ENCODE measurements at places on chromosomes 3 and 15. TPM values are rescaled to one million over a fixed set of nuclear protein-coding genes. Genes with fewer than 3 reads are reported as not detected.
A peak's percentile ranks its signal among the peaks of the same experiment; 100 is the strongest.

OR4F6 gene
- not detected for polyA plus RNA-seq

DNA sequence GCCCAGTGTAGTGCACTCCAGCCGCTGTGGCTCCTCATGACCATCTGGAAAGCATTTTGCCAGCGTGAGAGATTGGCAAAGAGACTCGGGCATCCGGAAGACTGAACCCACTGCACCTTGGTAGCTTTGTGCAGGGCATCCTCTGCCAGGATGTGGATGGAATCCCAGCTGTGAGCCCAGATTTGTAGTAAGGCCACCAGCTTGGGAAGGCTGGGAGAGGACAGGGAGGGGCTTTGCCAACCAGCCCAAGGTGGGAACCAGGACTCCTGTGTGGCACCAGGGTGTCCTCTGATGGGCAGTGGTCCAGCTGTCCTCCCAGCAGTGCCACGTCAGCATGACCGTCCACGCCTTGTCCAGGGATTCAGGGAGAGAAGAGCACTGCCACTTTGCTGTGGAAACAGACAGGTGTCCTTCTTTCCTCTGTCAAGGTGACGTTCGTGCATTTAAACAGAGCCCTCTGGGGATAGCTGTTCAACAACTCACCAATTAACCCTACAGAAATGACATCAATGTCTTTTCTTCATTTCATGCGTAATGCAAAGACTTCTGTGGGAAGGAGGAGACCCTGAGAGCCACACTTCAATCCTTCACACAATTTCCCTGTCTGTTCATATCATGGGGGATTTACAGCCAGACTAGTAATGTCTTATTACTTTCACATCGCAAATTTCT, 19.1 kb downstream of the KLF15 start:
- H3K4me3 ChIP-seq = no peak overlapping the region
- no peak for DNase-seq
- no peaks in the 10 kb centered on the region for H3K36me3 ChIP-seq
- no peaks in the 10 kb centered on the region for H3K27me3 ChIP-seq
- no peak overlapping the region for H3K27ac ChIP-seq
- H3K4me1 ChIP-seq = no peaks in the 10 kb centered on the region

- H3K27ac ChIP-seq = no peak overlapping the region
- no peak for DNase-seq
- no peaks in the 10 kb centered on the region for H3K36me3 ChIP-seq
- no peaks in the 10 kb centered on the region for H3K27me3 ChIP-seq
- no peaks in the 10 kb centered on the region for H3K4me1 ChIP-seq
These were observed 49.4 kb upstream of the HES1 start for GRCh38 chr3:194086388-194087075.

GRIP2 gene
- polyA plus RNA-seq = not detected

GRCh38 chr3:42780892-42781700, 8.0 kb upstream of the CCDC13 start:
- H3K27me3 ChIP-seq = no peaks in the 10 kb centered on the region
- H3K4me3 ChIP-seq = no peak overlapping the region
- no peaks in the 10 kb centered on the region for H3K4me1 ChIP-seq
- no peaks in the 10 kb centered on the region for H3K36me3 ChIP-seq
- DNase-seq = no peak

DNA sequence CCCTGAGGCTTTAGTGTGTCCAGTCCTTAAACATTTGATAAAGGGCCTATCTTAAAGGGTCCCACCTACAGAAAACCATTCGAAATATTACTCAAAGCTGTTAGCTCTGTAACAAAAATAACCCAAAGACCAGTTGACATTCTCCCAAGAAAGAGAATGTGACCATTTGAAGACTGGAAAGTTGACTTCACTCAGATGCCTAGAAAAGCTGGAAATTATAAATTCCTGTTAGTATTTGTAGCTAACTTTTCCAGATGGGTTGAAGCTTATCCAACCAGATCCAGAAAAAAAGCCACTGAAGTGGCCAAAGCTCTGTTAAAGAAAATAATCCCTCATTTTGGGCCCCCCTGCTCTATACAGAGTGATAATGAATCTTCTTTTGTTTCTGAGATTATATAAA, 408.4 kb downstream of the PLOD2 start:
- no peak overlapping the region for H3K27ac ChIP-seq
- H3K4me3 ChIP-seq = no peak overlapping the region
- H3K4me1 ChIP-seq = no peaks in the 10 kb centered on the region
- no peaks in the 10 kb centered on the region for H3K27me3 ChIP-seq

DNA sequence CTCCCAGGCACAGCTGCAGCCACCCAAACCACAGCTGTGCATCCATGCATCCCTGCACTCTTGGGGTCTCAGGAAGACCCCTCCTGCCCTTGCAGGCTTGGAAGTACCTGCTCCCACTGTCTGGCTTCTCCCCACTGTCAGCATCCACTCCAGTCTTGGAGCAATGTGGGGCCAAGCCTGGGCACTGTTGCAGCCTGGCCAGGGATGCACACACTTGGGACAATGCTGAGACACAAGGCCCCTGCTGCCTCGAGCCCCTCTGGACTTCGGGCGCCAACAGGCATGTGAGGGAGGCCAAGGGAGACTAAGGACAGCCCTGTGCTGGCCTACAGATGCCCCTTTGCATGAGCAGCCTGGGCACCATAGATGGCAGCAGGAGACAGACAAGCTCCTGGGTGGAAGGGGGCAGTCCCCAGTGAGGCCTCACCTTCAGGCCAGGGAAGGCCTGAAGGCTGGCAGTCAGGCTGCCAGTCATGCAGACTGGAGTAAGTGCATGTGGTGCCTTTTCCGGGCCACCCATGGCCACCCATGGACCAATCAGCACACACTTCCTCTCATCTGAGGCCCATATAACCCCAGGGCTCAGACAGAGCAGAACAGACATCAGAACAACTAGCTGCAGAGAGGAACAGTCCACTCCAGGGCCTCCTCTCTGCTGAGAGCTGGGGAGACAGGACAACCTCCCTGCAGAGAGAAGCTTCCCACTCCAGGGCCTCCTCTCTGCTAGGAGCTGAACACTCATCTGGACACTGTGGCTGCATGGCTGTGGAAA, 219.0 kb downstream of the VGLL3 start:
- no peak overlapping the region for H3K4me3 ChIP-seq
- H3K4me1 ChIP-seq = no peaks in the 10 kb centered on the region
- no peak overlapping the region for H3K27ac ChIP-seq
- H3K36me3 ChIP-seq = no peaks in the 10 kb centered on the region
- H3K27me3 ChIP-seq = no peaks in the 10 kb centered on the region

DNA sequence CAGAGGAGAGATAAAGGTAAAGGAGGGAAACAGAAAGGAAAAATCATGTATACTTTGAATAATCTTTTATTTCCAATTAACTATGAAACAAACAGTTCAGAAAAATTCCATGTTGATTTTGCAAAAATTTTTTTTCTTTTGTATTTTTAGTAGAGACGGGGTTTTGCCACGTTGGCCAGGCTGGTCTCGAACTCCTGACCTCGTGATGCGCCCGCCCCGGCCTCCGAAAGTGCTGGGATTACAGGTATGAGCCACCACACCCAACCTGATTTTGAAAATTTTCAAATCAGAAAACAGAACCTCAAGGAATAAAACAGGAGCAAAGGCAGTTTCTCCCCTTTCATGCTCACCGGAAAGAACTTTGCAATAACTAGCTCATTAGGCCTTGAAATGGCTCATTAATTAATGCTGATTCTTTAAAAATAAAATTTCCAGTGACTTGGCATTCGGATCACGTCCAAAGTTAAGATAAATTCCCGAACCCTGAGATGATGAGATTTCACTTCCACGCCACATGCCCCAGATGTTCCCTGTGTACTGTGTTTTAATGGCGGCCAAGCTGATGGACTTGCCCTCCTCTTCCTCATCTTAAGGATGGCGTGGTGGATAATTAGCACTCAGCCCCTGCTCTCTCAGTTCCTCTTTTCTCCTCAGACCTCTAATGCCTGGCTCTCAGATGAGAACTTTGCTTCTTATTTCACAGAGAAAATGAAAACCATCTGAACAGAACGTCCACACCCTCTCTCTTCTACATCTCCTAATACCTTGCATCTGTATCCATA, 10.8 kb downstream of the BCL2L10 start:
- no peaks in the 10 kb centered on the region for H3K4me1 ChIP-seq
- no peak overlapping the region for H3K4me3 ChIP-seq
- no peaks in the 10 kb centered on the region for H3K36me3 ChIP-seq
- H3K27ac ChIP-seq = no peak overlapping the region

DNA sequence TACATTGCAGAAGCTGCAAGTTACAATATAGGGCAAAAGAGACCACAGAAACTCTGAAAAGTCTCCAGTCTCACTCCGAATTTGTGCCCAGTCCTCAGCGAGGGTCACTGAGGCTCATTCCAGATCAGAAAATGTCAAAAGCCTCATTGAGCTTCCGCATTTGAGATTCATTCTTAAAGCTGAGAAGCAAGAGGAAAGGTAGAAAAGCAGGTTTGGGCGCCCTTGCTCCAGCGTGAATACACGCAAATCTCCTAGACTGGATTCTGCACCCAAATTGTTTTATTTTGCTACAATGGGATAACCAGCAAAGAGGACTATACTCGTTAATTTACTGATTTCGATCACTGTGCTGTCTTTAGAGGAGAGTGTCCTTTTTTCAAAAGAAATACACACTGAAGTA, 212.2 kb downstream of the STT3B start:
- no peak overlapping the region for H3K4me3 ChIP-seq
- DNase-seq = no peak
- H3K36me3 ChIP-seq = no peaks in the 10 kb centered on the region
- no peak overlapping the region for H3K27ac ChIP-seq
- H3K4me1 ChIP-seq = no peaks in the 10 kb centered on the region

DNA sequence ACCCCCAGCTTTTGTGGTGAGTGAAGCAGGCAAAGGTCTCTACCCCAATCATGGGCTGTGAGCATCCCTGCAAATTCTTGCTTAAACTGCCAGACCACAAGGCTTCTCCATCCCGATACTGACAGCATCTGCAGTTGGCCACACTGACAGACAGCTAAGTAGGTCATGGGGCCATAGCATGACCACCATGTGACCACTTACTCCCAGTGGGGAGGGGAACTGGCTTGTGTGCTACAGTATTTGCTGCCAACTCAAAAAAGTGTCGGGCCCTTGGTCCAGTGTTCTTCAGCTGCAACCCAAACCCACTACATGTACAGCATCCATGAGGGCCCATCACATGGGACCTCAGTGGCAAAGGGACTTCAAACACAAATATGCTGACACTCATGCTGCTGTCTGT, 103.4 kb downstream of the SEC22A start:
- no peaks in the 10 kb centered on the region for H3K4me1 ChIP-seq
- H3K27me3 ChIP-seq = no peaks in the 10 kb centered on the region
- no peak for DNase-seq
- no peak overlapping the region for H3K27ac ChIP-seq

CHRD gene
- not detected for polyA plus RNA-seq

- no peak for DNase-seq
- no peak overlapping the region for H3K27ac ChIP-seq
- H3K36me3 ChIP-seq = no peaks in the 10 kb centered on the region
- no peak overlapping the region for H3K4me3 ChIP-seq
These were observed 95.7 kb downstream of the DLG1 start for GRCh38 chr3:197202694-197203093.

TM4SF18 gene
- not detected for polyA plus RNA-seq

DNA sequence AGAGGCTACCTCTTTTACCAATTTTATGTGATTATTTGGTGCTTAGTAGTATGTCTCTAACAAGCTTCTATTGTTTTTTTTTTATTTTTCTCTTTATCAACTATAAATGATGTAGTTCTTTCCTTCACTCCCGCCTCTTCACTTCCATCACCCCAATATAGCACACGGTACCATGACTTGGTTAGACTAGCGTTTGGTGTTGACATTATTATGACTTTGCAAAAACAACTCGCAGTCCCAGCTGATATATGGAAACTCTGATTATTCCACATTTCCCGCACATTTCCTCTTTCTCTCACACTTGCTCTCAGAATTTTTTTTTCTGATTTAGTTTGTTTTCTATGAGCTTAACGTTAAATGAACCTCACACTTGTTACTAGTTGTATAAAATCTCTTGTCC, 162.2 kb downstream of the GREM1 start:
- no peak overlapping the region for H3K27ac ChIP-seq
- no peaks in the 10 kb centered on the region for H3K27me3 ChIP-seq
- no peaks in the 10 kb centered on the region for H3K36me3 ChIP-seq
- H3K4me1 ChIP-seq = no peaks in the 10 kb centered on the region

DNA sequence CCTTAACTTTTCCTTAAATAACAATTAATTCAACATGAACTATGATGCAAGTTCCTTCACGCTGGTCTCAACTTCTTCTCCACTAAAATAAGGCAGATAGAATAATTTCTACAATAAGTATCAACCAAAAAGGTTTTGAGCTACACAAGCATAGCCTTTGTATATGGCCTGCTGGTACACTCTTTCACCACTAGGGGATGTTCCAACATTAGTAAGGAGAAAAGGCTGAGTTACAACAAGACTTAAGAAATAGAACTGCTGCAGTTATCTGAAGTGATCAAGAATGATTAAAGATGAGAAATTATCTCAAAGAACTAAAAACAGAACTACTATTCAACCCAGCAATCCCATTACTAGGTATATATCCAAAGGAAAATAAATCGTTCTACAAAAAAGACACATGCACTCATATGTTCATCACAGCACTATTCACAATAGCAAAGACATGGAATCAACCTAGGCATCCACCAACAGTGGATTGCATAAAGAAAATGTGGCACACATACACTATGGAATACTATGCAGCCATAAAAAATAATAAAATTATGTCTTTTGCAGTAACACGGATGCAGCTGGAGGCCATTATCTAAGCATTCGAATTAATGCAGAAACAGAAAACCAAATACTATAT, 14.4 kb downstream of the ATP13A3 start:
- no peaks in the 10 kb centered on the region for H3K27me3 ChIP-seq
- peaks cover 8% of the 10 kb centered on the region for H3K4me1 ChIP-seq
- no peaks in the 10 kb centered on the region for H3K36me3 ChIP-seq
- no peak for DNase-seq
- H3K27ac ChIP-seq = no peak overlapping the region

DNA sequence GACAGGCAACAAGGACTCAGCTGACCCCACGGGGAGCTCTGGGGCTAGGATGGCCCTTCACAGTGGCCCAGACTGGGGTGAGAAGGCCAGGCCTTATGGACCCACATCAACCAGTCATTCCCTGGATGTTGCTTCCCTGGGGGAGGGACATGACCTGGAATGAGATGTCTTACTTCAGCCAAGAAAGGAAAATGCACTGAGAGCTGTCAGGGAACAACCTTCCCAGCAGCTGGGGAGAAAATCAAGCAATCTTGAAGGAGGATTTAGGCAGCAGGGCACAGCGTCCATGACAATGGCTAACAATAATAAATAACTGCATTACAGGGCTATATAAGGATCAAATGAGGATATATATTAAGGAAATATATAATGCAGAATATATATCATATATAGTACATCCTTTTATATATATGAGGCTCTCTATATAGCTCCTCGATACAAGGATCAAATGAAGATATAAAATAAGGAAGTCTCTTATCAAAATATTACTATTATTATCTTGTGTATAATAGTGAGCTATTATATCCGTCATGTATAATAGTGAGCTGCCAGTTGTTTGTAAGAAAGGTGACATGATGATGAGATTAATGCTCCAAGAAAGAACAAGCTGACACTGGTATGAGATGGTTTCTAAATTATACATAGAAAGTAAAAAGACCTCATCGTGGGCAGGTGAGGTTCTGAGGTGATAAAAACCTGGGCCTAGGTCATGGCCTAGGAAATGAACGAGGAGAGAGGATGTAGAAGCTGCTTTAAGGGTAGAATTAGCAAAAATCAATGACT, 117.8 kb upstream of the LIPC start:
- no peaks in the 10 kb centered on the region for H3K27me3 ChIP-seq
- no peaks in the 10 kb centered on the region for H3K36me3 ChIP-seq
- no peak for DNase-seq
- no peak overlapping the region for H3K27ac ChIP-seq

NDN gene
- 0.81 TPM for polyA plus RNA-seq

SLC12A1 gene
- not detected for polyA plus RNA-seq

GRCh38 chr3:11624704-11625375, 18.9 kb downstream of the VGLL4 start:
- peaks cover 32% of the 10 kb centered on the region for H3K4me1 ChIP-seq
- H3K27ac ChIP-seq = no peak overlapping the region
- H3K4me3 ChIP-seq = peak overlapping the region; percentile 45
- no peaks in the 10 kb centered on the region for H3K36me3 ChIP-seq
- no peaks in the 10 kb centered on the region for H3K27me3 ChIP-seq

GPR149 gene
- polyA plus RNA-seq = not detected
